ENCODE measurements at places on chromosomes 3 and 15.
A peak's percentile ranks its signal among the peaks of the same experiment; 100 is the strongest.

- DNase-seq = no peak
These were observed 196.7 kb upstream of the P2RY1 start for GRCh38 chr3:152638214-152638613.

GRCh38 chr15:85762756-85763127 lies 32.0 kb downstream of the KLHL25 start:
- no peak for DNase-seq

GRCh38 chr3:101725890-101726275 lies 1.5 kb downstream of the CEP97 start:
- no peak for DNase-seq

GRCh38 chr15:69827751-69828150 lies 270.0 kb downstream of the TLE3 start:
- DNase-seq = no peak

DNA sequence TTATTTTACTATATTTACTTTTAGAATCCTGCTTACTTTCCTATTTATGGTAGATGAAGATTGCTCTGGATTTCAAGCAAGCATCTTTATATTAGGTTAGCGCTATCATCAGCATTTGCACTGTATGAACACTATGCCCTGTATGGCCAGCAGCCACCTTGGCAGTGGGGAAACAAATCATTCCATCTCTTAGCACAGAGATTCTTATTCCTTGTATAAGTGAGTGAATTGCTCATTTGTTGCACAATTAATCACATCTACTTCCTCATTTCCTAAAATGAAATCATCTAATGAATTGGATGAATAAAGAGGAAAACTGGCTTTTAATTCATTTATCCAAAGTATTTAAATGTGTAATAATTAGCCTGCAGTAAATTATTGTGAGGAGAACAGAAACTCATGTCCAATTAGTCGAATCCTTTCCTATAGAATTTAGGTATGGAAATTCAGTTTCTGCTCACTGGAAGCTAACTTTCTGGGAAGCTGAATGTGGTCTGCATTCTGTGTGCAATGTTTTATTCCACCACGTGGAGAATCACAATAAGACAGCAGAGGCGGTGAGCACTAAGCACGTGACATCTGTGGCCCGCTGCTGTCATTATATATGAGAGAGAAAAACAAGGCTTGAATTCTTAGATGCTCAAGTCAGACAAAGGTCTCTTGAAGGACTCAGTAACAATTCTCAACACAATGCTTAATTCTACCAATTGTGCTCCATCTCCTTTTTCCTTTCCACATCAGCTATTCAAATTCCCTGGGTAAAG lies 93.4 kb downstream of the PEX5L start:
- DNase-seq = no peak

GRCh38 chr3:150130404-150131100 lies 159.9 kb upstream of the PFN2 start:
- no peak for DNase-seq

DNA sequence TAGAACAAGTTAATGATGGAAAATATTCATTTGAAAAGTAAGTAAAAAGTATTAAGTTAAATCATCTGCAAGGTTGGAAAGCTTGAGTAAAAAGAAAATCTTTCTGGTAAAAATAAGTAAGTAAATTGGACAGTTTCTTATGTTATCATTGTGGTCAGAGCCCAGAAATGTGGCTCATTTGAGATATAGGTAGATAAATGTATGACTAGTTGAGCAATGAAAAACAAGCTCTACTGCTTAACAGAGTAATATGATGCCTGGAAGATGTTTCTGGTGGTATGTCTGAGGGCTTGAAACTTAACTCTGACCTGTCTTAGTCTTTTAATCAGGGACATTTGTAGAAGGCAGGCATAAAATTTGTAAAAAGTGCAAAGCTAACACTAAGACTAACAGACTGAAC lies 444.0 kb downstream of the MFSD1 start:
- DNase-seq = no peak

GRCh38 chr3:120749843-120750242 lies 7.3 kb downstream of the GTF2E1 start:
- no peak for DNase-seq

- no peak for DNase-seq
These were observed 6.8 kb downstream of the GDPGP1 start for GRCh38 chr15:90240856-90241255.

DNA sequence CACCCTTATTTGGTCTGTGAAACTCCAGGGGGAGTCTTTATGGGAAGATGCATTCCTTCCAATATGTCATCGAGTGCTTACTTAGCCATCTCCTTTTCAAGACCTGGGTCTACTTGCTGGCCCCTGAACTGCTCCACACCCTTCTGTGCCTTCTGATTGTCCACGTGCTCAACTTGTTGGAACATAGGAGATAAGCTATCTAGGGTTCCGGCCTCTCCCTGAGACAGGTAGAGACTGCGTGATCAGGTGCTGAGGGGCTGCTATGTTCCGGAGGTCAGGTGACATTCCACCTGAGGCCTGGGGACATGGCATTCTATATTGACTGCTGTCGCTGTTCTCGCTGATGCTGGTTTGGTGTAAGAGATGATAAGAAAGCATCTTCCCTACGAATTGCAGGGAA lies 65.6 kb downstream of the ATP1B3 start:
- DNase-seq = no peak

GRCh38 chr3:124435467-124435866 lies 294.8 kb upstream of the UMPS start:
- no peak for DNase-seq

GRCh38 chr15:56371495-56372147 lies 6.4 kb downstream of the TEX9 start:
- DNase-seq = no peak

GRCh38 chr15:45168751-45169551 lies 18.8 kb downstream of the SHF start:
- no peak for DNase-seq

- DNase-seq = no peak
These were observed 1.2 kb downstream of the MYD88 start for GRCh38 chr3:38139652-38140051.

DNA sequence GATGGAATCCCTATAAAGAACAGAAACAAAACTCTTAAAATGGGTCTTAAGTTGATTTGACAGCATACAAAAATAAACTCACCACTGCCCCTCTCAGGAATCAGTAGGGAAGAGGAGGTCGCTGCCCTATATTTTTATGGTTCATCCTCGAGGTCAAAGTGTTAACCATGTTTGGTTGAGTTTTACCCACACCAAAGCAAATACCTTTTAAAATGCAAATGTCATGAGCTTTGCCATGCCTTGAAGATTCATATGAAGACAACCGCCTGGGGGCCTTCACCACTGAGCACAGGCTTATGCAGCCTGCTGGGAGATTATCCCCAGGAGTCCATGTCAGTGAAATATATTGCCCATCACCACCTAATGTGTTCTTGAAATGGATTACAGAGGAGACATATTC lies 66.1 kb downstream of the GLB1 start:
- no peak for DNase-seq

DNA sequence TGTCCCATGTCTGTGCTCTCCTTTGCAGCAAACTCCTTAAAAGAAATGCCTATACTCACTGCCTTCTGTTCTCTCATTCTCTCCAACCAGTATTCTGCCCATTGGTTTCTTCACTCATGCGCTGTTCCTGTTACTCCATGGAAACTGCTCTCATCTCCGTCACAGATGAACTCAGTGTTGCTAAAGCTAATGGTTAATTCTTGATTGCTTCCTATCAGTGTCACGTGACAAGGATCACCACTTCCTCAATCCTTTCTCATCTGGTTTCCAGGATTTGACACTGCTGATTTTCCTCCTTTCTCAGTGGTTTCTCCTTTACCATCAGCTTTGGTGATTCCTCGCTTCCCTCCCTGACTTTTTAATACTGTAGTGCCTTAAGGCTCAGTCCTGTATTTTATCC lies 2.6 kb downstream of the DPH3 start:
- DNase-seq = no peak

DNA sequence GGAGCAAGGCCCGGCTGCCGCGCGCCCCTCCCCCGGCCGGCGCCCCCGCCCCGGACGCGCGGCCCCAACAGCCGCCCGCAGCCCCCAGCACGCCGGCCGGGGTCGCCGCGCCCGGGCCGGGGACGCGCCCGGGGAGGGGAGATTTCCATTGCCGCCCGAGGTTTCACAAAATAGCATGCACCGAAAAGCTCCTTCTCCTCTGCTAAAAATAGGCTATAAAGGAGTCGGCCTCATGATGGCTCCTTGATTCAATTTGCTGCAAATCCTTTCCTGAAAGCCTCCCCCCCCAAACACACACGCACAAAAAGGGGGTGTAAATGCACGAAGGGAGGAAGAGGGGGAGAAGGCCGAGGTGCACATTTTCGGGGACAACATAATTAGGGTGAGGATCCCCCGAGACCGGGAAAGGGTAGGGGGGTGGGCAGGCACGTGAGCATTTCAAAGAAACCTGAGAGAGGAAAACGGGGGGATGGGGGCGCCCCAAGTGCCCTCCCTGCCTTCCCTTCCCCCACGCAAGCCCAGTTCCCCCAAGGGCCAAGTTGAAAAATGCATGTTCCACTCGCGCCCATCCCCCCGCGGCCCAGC lies 734 bp downstream of the TBL1XR1 start:
- no peak for DNase-seq

- no peak for DNase-seq
These were observed 131.6 kb downstream of the NLGN1 start for GRCh38 chr3:173529062-173529711.

- no peak for DNase-seq
These were observed 632.7 kb downstream of the CADM2 start for GRCh38 chr3:85591451-85591850.

GRCh38 chr3:53264718-53265117 lies 8.9 kb upstream of the TKT start:
- DNase-seq = no peak

DNA sequence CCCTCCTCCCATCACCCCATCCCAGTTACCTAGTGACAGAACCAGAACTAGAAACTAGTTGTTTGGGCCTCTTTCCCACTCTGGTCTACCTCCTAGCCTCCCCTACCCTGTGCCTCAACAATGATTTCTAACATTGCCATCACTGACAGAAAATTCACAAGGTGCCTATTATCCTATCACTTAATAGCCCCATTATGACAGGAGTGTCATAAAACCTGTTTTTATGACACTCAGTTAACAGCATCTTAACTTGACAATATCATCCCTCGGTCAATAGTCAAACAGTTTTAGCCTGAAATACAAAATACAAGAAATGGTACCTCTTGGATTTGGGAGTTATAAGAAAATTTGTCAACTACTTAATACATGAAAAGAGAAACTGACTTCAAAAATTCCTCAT lies 46.5 kb downstream of the ULK4 start:
- no peak for DNase-seq

GRCh38 chr3:70753572-70753971 lies 441.1 kb upstream of the MDFIC2 start:
- DNase-seq = no peak

- DNase-seq = peak; percentile 100
These were observed 270.8 kb downstream of the UACA start for GRCh38 chr15:70492240-70493177.

- DNase-seq = no peak
These were observed 20.0 kb downstream of the PLCL2 start for GRCh38 chr3:16904423-16905417.

All from NCI-H226 (cell line).